Activated CD4-positive, alpha-beta T cell treated with anti-CD3 and anti-CD28 coated beads, Interleukin-2, amount 10 ng/mL, durations not matched to agents 24 days and 14 days (primary cell): ENCODE measurements at places on chromosomes 7 and 10. TPM values are rescaled to one million over a fixed set of nuclear protein-coding genes. Genes with fewer than 3 reads are reported as not detected.

UCMA gene
- total RNA-seq: not detected in 2 replicates

GRCh38 chr10:43352951-43353350 is 18.5 kb upstream of the FXYD4 start:
- no peak overlapping the region for H3K27ac ChIP-seq
- peaks cover 26% of the 10 kb centered on the region for H3K4me1 ChIP-seq
- DNase-seq: no peak
- H3K27me3 ChIP-seq: peaks cover 24% of the 10 kb centered on the region

TMEM176A gene
- not detected in 2 replicates for total RNA-seq

SH2D4B gene
- 0.19 and 0.23 TPM in 2 replicates for total RNA-seq

FAM25G gene
- total RNA-seq: not detected in 2 replicates

- peaks cover 2% of the 10 kb centered on the region for H3K27me3 ChIP-seq
- no peak for DNase-seq
- H3K4me3 ChIP-seq: no peak overlapping the region
- peaks cover 6% of the 10 kb centered on the region for H3K4me1 ChIP-seq
Measured at GRCh38 chr10:75097666-75098285, 13.7 kb upstream of the SAMD8 start.

PPP1R17 gene
- not detected in 2 replicates for total RNA-seq
